Stimulated activated CD4-positive, alpha-beta T cell treated with anti-CD3 and anti-CD28 coated beads, Interleukin-15, amount 100 ng/mL, for 1 hour (primary cell): ENCODE measurements at places on chromosomes 6 and 20.

DNA sequence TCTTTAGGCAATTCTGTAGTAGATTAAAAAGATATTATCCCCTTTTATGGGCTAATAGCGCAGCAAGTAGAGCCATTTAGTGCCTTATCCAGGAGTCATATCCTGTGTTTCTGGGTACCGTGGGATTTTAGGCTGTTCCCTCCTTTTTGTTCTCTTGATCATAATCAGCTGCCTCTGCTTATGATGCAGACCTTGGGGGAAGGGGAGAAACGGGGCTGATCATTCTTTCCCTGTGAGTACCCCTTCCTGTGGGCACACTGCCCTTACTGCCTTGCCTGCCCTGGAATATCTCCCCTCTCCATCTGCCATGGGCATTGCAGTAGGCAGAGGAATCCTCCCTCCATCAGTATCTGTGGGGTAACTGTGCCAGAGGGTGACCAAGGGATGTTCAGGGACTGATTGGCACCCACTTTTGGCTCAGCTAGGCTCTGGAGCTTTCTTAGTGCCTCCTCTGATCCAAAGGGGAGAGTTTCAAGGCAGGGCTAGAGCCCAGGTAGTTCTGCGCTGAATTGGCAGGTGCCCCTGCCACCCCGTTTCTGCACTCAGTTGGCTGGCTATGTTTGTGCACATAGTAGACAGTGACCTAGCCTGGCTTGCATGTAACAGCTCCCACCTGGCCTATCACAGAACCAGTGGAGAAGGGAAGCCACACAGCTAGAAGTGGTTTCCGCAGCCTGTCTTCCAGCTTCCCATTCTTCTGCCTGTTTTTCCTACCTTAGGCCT, 103.3 kb downstream of the FIG4 start:
- DNase-seq, result no peak

GRCh38 chr6:33975661-33976436, 170.0 kb downstream of the GRM4 start:
- no peak for DNase-seq

DNA sequence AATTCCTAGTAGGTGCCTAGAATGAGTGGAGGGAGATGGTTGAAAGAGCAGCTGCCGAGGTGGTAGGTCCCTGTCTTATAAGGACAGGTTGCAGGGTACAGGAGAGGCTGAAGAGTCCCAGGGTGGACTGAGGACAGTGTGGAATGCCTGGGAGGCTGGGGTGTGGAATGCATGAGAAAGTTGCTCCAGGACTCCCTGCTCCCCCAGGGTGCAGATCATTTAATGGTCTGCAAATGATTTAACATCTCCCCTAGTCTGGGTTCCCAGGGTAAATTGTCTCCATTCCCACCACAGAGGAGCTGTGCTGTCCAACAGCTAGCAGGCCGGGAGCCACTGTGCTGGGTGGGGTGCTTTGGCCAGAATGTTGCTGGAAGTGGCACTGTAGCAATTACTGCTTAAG, 76.0 kb downstream of the CD83 start:
- DNase-seq, result no peak

GRCh38 chr6:43887906-43888683, 118.1 kb downstream of the VEGFA start:
- no peak for DNase-seq

- no peak for DNase-seq
Measured at GRCh38 chr6:15255481-15255880, 9.6 kb downstream of the JARID2 start.

DNA sequence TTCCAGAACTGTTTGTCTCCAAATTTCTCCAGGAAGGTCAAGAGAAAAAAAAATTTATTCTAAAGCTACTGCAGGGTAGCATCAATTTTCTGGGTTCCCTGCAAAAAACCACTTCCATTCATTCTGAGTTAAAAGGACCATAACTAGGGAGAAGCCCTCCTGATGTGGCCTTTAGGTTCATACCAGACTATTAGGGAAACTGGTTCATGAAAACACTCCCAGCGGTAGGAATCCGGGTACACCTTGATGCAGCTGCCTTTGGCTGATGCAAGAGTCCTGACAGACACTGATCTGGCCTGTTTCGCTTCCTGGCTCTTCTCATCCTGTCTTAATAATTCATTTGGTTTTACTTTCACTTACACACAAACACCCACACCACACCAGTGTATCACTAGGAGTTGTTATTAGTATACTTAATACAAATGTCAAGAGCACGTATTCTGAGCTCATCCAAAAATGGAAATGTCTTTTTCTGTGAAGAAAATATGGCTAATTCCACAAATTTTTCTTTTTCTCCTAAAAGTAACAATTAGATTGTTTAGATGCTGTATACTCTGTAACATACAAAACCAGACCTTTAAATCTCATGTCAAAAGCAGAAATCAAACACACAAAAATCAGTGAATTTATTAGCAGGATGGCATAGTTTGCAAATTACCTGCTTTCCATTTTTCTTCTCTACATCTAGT, 38.4 kb upstream of the ARHGAP18 start:
- DNase-seq, result peak; percentile 20

GRCh38 chr20:61253640-61254511, 1.8 kb downstream of the CDH4 start:
- DNase-seq, result no peak

- DNase-seq, result no peak
Measured at GRCh38 chr6:170393807-170394399, 87.3 kb downstream of the FAM120B start.

GRCh38 chr20:13008761-13009681, at the start of gene SPTLC3:
TSS of gene SPTLC3 (plus strand) at chr20:13008972. CDS start at chr20:13009268, 296 bp downstream.
- no peak for DNase-seq

GRCh38 chr6:117498159-117498558, 15.7 kb downstream of the DCBLD1 start:
- no peak for DNase-seq

DNA sequence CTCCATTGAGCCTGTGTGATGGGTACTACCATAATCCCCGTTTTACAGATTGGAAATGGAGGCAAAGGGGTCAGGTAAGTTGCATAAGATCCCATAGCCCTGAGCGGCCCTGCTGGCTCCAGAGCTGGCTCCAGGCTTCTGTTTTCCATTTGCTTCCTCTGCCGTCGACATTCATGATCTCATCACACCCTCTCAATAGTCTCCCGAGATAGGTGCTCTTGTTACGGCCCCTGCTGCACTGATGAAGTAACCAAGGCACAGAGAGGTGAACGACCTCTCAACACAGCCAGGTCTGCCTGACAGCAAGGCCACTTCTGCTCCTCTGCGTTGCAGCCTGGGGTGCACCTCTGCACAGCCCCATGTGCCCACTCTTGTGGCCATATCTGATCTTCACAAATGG, 16.9 kb downstream of the CDH22 start:
- no peak for DNase-seq

DNA sequence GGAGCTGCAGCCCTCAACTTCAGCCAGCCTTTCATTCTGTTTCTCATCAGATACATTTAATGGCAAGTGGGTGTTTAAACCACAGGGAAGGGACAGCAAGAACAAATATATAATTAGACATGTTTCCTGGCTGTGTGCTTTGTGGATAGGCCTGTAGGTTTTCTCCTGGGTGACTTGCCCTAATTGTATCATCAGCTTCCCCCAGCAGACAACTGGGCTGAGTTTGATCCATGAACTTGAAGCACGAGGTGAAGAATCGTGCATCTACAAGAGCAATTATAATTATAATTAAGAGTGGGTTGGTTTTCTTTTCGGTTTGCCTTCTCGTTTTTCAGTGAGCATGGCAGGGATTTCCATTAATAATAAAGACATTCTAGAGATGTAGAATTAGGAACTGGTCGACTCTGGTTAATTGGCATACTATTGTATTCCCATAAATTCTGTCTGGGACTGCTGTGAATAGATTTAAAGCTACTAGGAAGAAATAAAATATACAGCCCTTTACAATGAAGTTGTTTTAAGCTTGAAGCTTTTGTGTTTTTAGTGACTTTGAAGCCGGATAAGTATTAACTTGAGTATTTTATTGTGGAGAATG, 1052.2 kb downstream of the KIF16B start:
- no peak for DNase-seq

- no peak for DNase-seq
Measured at GRCh38 chr6:21325201-21325856, 268.2 kb upstream of the SOX4 start.

DNA sequence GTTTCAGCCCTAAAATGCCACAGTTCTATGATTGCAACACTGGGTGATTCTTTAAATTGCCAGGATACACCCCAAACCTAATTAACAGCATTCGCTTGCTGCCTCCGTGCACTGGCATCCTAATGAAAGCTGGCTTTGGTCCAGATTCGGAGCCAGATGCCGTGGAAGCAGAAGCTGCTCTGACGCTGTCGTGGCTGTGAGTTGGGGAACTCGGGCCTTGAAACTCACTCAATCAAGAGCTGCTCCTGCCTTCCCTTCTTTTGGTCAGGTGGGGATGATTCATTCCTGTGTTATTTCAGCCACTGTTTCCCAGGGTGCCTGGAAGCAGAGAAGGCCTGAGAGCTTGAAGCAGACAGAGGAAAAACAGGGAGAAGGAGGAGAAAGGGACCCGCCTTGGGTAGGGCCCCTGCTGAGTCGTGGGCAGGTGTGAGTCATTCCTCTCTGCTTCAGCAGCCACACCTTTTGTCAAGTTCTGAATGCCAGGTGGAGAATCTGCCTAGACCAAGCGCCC, 36.2 kb upstream of the DSP start:
- DNase-seq, result no peak

DNA sequence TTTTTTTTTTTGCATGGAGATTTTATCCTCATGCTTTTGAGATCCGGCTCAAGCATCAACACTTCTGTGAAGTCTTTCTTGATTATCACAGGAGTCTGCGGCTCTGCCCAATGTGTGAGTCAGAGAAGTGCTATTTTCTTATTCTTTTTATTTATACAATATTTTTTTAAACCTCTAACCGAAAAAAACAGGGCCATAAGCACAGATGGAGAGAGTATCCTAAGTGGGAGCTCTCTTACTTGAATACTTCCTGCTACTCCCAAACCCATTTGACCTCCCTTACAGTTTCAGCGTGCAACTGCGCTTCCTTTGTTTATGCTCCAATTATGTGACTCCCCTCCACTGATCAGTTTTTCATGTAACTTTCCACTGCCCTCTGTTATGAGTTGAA, 8.7 kb upstream of the ATXN1 start:
- DNase-seq, result no peak

DNA sequence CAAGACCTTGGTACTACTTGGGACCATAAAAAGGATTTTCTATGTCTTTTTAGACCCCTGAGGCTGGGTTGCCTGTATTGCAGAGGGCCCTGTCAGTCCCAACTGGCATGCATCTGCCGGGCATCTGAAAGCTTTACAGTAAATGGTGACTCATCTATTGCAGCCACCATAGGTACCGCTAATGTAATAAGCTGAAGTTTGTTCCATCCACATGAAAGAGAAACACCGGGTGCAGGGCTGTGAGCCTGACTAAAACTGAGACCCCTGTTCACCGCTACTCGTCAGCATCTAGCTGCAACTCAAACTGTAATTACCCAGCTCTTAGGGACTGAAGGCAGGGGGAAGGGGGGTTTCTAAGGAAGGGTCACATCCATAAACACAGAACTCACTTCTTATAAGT, 49.5 kb downstream of the TRERF1 start:
- no peak for DNase-seq

DNA sequence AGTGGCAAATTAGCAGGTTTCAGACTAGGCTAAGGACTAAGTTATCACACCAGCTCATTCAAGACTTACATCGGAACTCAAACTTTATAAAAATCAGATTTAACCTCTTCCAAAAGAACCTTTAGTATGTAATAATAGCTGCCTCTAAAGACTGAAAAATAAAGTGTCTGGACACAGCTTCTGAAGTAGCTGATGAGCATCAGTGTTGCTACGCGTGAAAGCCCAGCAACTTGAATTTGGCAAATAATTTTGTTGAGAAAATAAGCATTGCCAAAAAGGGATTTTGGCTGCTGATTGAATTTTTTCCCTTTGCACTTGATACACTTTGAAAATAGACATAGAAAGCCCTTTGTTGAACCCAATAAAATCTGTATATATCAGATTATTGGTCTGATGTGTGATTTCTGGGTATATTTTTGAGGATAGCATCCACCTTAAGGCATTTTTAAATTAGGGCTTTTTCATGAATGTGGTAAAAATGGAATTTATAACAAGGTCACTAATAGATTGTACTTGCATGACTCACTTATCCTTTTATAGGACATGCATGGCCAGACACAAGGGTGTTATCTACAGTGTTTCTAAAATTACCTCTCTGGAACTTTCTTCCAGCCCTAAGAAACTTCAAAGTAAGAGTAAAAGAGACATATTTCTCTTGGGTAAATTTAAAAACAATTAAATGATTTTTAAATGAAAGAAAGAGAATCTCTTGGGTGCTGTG, 350.4 kb downstream of the TENT5A start:
- no peak for DNase-seq

GRCh38 chr20:63333241-63333836, 27.8 kb downstream of the CHRNA4 start:
- DNase-seq, result no peak

DNA sequence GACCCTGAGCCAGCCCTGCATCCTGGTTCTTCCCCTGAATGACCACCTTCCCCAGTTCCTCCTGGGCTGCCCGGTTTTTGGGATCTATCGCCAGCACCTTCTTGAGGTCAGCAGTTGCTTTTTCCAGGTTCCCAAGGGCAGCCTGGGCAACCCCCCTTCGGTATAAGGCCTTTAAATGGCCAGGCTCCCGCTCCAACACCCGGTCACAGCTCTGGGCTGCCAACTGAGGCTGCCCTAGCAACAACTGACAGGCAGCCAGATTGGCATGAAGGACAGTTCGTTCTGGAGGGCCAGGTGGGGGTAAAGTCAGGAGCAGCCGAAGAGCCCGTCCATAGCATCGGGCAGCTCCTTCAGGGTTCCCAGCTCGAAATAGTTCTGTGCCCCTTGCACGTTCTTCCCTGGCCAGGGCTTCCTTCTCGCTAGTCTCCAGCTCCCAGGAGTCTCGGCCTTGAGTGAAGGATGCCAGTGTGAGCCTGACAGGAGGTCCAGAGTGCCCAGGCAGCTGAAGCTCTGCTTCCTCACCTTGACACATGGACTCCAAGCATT, 778 bp upstream of the ATF6B start:
- no peak for DNase-seq

DNA sequence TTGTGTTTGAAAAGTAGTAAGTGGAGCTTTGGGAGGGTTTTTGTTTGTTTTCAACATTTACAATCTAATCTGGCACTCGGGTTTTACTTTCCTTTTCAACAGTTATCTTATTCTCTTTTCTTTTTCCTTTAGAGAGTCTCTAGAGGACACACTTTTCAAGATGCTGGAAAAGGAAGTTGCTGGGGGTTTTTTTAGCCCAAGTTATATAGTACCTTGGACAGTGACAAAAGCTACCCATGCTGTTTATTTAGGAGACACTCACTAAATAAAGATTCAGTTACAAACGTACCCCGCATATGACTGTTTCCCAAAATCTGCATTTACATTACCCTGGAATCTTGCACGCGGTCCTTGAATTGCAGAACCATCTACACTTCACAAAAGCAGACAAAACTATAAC, 78.8 kb downstream of the MAP7 start:
- no peak for DNase-seq

DNA sequence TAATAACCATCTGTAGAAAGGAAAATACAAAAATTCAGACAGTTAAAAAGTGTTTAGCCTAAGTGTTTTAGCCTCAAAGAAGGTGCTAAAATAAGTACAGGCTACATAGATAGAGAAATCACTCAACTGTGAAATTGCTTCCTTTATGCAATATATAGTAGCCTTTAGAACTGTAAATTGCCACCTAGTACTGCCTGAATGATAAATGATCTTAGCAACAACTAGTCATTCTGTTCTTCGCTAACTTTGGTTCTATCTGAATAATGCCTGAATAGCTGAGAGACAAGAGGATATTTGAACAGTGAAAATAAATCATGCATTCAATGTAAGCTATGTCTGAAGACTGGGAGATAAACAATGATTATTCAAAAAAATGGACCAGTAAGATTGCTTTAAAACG, 603.3 kb upstream of the PTCHD4 start:
- no peak for DNase-seq
